Thyroid gland (tissue), 4 donors: ENCODE measurements at places on chromosomes 2 and 18. TPM values are rescaled to one million over a fixed set of nuclear protein-coding genes. Genes with fewer than 3 reads are reported as not detected.

The SPAST gene
- 24.6 TPM for total RNA-seq

The TRIM43 gene
- not detected for total RNA-seq

The CFAP221 gene
- total RNA-seq = 8.0 TPM

DNA sequence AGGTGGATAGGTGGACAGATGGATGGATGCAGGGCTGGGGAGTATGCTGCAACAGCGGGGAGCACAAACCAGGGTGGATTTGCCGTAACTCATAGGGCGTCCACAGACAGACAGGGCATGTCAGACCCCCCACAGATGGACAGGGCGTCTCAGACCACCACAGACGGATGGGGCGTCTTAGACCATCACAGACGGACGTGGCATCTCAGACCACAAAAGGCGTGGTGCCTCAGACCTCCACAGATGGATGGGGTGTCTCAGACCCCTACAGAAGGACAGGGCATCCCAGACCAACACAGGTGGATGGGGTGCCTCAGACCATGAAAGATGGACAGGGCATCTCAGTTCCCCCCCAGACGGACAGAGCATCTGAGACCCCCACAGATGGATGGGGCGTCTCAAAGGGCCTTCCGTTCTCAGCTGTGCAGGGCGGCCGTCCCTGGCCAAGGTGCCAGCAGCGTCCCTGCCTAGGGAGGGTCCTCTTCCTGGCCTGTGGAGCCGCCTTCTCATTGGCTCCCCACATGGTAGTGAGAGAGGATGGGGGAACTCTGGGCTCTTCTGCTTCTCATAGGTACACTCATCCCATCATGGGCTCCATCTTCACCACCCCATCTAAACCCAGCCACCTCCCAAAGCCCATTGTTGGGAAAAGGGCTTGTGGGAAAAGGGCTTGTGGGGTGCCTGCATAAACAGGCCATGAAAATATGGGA is 2.1 kb downstream of the ANKMY1 start:
- H3K27me3 ChIP-seq = no peaks in the 10 kb centered on the region
- H3K4me3 ChIP-seq = no peak overlapping the region
- H3K27ac ChIP-seq = no peak overlapping the region
- H3K4me1 ChIP-seq = peaks cover 40% of the 10 kb centered on the region
- H3K36me3 ChIP-seq = no peaks in the 10 kb centered on the region

- H3K27me3 ChIP-seq = no peaks in the 10 kb centered on the region
- no peaks in the 10 kb centered on the region for H3K4me1 ChIP-seq
- no peak for DNase-seq
- no peaks in the 10 kb centered on the region for H3K36me3 ChIP-seq
These were observed 828.6 kb upstream of the POU3F3 start for GRCh38 chr2:104025295-104025694.
